ENCODE measurements at places on chromosomes 5 and 9.

GRCh38 chr9:86577420-86578333 is 223.5 kb upstream of the TUT7 start:
- DNase-seq, result no peak

DNA sequence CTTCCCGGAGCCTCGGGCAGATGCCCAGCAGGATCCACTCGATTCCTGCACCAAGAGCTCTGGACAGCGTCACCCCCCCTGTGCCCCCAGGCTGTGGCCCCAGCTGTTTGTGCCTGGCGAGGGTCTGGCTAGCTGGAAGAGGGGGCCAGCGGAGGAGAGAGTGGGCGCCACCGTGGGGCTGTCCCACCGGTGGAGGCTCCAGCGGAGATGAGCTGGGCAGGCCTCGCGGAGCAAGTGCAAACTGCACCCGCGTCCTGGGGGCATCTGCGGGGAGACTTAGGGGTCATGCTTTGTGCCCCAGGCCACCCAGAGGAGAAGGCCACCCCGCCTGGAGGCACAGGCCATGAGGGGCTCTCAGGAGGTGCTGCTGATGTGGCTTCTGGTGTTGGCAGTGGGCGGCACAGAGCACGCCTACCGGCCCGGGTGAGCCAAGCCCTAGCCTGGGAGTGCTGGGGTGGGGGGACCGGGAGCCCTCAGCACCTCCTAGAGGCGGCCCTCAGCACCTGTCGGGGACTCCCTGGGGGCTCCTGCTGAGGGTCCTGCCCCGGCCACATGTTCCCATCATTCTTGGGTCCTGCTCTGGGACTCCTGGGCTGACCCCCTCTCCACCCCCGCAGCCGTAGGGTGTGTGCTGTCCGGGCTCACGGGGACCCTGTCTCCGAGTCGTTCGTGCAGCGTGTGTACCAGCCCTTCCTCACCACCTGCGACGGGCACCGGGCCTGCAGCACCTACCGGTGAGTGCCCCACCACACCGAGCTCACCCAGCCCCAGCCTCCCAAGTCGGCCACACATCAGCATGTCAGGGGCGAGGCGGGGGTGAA is 5.4 kb downstream of the EGFL7 start:
- DNase-seq, result no peak

GRCh38 chr5:138103319-138103637 is 19.4 kb downstream of the WNT8A start:
- no peak for DNase-seq

DNA sequence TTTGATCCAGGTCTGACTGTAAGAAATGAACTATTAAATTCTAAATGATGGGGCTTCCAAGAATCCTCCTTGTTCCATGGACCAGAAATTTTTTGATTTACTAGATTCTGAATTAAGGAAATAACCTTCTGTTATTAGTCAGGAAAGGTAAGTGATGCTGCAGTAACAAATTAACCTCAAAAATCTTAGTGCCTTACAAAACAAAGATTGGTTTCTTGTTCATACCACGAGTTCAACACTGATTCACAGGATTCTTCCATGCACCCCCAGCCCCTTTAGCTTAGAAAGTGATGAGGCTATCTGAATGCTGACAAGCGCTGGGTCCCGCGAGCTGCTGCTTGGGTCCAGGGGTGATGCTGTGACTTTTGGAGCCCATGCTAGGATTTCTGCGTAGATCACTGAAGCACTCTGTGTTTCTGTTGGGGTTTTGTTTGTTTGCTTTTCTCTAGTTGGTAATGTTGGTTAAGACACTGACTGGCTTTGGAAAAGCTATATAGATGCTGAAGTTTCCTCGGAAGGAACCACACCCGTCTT is 52.3 kb downstream of the COL15A1 start:
- DNase-seq, result no peak

DNA sequence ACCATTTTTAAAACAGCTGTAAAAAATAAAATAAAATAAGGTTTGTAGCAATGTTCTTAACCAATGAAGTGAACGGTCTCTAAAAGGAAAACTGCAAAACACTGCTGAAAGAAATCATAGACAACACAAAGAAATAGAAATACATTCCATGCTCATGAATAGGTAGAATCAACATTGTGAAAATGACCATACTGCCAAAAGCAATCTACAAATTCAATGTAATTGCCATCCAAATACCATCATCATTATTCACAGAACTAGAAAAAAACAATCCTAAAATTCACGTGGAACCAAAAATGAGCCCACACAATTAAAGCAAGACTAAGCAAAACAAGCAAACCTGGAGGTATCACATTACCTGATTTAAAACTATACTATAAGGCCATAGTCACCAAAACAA is 67.6 kb upstream of the RGMB start:
- peak; percentile 44 for DNase-seq

- DNase-seq, result peak; percentile 50
Observed at GRCh38 chr9:125739436-125739835, 7.7 kb upstream of the PBX3 start.

- DNase-seq, result peak; percentile 46
Observed at GRCh38 chr9:4796988-4797853, 4.5 kb downstream of the RCL1 start.

- DNase-seq, result no peak
Observed at GRCh38 chr5:133474851-133475590, 137.3 kb downstream of the FSTL4 start.

GRCh38 chr5:133274597-133274935 is 222.8 kb downstream of the HSPA4 start:
- no peak for DNase-seq

DNA sequence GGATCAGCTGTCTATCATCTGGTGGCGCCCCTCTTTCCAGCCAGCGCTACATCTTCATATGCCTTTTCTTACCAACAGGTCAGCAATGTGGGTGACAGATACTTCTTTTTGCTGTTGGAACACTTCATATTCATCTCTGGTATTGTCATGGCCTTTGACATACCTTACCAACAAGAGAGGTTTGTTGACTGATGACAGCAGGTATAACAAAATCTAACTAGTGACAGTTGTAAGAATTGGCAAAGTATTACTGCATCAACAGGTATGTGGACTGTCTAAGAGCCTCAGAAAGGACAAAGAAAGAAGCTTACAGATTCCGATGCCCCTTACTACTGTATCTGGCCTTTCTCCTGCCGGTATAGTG is 29.9 kb upstream of the ZSWIM6 start:
- no peak for DNase-seq

DNA sequence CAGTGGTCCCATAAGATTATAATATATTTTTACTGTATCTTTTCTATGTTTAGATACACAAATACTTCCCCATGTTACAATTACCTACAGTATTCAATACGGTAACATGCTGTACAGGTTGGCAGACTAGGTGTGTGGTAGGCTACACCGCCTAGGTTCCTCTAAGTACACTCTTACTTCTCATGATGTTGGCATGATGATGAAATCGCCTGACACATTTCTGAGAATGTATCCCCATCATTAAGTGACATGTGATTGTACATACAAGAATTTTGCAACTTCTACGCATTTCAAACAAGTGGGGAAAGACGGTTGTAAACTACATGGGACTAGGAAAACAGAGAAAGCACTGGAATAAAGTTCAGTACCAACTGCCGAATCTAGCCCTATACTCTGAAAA is 53.3 kb downstream of the SETX start:
- DNase-seq, result no peak

DNA sequence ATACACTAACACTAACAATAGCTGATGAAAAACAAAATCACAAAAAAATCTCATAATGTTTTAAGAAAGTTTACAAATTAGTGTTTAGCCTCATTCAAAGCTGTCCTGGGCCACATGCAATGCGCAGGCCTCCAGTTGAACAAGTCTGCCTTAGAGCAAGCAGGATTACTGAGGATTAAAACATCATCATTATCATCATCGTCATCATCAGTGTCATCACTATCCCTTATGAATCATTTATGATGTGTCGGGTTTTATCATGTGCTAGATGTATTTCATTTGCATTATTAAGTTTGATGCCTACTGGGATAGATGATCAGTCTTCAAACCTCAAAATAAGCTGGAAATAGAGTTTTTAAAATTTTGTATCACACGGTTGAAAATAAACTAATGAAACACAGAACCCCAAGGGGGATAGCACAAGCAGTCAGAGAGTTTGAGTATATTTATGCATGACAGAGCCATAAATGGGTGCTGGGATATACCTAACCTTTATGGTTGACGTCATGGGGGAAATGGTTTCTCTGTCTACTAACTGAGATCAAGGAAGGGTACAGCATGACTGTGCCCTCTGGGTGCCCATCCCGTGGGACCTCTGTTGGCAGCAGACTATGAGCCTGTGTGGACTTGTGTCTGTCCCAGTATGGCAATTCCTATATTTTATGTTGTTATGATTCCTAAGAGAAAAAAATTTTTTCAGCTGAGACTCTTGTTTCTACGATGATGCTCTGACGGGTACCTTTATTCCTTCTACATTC is 150.3 kb upstream of the ADRA1B start:
- DNase-seq, result no peak

DNA sequence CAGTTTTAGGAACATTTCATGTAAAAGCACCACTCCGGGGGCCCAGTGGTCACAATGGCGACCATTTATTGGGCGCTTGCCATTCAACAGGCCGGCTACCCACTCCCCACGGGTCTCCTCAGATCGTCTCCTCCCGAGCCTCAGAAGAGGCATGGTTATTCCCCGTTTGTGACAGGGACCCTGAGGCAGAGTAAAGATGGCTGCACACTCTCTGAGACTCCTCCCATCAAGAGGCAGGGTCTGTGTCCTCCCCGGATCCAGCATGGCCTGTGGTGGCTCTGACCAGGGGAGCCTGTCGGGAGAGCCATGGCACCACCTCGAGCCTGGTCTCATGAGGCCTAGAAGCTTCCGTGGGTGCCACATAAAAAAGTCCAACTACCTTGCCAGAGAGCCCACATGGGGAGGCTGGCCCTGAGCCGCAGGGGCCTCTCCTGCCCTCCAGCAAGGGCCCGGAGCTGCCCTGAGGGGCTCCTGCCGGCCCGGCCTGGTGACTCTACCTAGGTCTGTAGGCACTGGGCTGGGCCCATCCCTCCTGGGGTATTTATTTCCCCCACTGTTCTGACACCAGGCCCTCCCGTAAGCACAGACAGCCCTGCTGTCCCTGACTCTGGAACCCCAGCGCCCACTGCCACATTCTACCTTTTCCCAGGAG is 90.8 kb downstream of the VAV2 start:
- DNase-seq, result no peak

DNA sequence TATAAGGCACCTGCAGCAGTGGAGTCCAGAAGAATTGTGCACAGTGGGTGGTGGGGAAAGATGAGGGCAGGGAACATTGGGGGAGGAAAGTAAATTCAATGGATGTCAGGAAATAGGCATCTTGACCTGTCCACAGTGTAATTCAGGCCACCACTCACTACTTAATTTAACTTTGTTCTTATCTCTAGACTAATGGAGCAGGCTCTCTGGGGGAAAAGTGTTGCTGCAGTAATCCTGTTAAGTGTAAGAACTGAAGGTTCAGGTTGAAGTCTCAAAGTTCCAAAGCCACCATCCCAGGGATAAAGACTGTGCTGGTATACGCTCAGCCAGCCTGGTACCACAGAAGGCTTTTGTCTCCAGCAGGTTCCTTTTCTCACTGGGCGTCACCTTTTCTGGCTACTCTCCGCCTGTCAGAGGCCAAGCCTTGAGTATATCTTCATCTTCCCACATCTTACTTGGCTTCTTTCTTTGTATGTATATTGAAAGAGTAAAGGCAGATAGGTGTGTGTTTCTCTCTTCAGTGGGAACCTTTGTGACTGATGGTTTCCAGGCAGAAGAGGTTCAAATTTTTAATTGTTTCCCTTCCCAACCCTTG is 150.9 kb upstream of the DMRT1 start:
- DNase-seq, result no peak

DNA sequence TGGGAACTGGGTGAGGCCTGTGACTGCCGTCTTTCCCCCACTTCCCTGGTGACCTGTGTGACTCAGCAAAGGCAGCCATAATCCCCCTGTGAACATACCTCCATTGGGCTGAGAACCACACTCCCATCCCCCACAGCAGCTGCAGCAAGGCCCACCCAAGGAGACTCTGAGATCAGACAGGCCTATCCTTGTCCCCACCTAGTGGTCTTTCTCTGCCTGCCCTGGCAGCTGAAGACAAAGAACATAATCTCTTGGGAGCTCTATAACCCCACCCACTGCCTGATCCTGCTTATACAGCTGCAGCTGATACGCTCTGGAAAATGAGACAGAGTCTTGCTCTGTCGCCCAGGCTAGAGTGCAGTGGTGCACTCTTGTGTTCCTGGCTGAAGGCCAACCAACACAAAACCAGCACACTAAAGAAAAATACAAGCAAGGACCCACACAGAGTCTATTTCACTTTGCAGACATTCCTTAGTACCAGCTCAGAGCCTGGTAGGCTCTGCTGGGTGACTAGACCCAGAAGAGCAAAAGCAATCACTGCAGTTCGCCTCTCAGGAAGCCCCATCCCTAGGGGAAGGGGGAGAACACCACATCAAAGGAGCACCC is 106.7 kb downstream of the MCTP1 start:
- DNase-seq, result peak; percentile 94

GRCh38 chr9:135329571-135330306 is 149.8 kb upstream of the PPP1R26 start:
- DNase-seq, result no peak

DNA sequence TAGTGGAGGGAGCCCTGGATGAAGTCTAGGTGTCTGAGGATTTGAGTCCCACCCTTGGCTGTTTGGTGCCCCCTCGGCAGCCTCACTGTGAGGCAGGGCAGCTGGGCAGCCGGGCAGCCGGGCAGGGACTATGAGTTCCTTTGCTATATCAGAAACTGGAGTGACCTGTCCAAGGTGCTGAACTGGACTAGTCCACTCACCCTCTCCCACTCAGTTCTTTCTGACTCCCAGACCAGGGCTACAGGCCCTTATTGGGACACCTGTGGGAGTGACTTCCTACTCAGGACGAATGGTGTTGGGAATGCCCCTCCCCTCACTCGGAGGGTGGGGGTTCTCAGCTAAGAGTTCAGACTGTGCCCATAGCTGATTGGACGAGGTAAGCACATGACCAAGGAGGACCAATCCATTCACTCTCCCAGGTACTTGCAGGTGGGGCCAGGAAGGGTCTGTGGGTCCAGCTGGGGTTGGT is 34.1 kb upstream of the RAPGEF1 start:
- peak; percentile 62 for DNase-seq

DNA sequence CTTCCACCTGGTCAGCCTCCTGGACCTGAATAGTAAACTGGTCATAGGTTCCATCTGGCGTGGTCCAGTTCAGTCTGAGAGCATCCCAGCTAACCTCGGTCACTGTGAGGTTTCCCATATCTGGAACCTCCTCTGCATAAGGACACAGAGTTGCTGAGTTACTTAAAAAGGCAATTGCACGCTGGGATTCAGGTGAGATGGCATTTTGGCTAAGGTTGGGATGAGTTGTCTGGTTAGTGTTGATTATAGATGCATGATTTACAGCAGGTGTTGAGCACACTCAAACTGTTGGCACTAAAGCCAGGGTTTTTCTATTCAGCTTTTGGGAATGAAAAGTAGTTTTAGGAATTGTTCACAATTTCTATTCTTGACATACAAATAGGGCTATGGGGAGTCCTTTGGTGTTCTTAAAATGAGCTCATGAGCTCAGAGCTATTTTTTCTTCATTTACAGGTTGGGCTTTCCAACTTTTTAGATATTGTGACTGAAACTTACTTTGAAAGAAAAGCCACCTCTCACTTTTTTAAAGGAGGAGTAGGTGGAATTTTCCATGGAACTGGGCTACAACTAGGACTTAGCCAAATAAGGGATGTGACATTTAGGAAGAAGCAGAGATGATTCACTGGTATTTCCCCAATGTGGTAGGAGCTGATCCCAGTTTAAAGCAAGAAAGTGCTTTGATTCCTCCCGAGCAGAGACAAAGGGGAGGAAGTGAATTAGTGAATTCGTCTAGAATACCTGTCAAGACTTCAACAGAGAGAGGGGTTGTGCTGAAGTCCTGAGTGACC is 54.7 kb downstream of the TNC start:
- peak; percentile 66 for DNase-seq

GRCh38 chr5:125595095-125595494 is 828.1 kb upstream of the GRAMD2B start:
- DNase-seq, result peak; percentile 33

Data from fibroblast of skin of scalp (primary cell).